ENCODE measurements at places on chromosomes 2 and 18.

GRCh38 chr18:46427216-46427995 lies 229.6 kb downstream of the LOXHD1 start:
- H3K4me1 ChIP-seq, result peaks cover 14% of the 10 kb centered on the region
- no peaks in the 10 kb centered on the region for H3K36me3 ChIP-seq
- no peaks in the 10 kb centered on the region for H3K27me3 ChIP-seq
- H3K27ac ChIP-seq, result no peak overlapping the region

GRCh38 chr2:20992201-20992711 lies 51.6 kb downstream of the APOB start:
- no peak for DNase-seq
- no peak overlapping the region for H3K27ac ChIP-seq
- peaks cover 2% of the 10 kb centered on the region for H3K4me1 ChIP-seq
- H3K36me3 ChIP-seq, result no peaks in the 10 kb centered on the region
- no peak overlapping the region for H3K4me3 ChIP-seq
- no peaks in the 10 kb centered on the region for H3K27me3 ChIP-seq

- no peaks in the 10 kb centered on the region for H3K4me1 ChIP-seq
- DNase-seq, result peak; percentile 24
- no peaks in the 10 kb centered on the region for H3K36me3 ChIP-seq
- no peak overlapping the region for H3K4me3 ChIP-seq
- no peak overlapping the region for H3K27ac ChIP-seq
These were observed 215.1 kb upstream of the TRIB2 start for GRCh38 chr2:12501469-12502158.

GRCh38 chr2:232457121-232458011 lies 1.4 kb downstream of the ALPI start:
- no peak overlapping the region for H3K27ac ChIP-seq
- no peaks in the 10 kb centered on the region for H3K27me3 ChIP-seq
- no peaks in the 10 kb centered on the region for H3K4me1 ChIP-seq
- no peaks in the 10 kb centered on the region for H3K36me3 ChIP-seq

GRCh38 chr2:96698221-96698861 lies 41.5 kb downstream of the LMAN2L start:
- no peak overlapping the region for H3K27ac ChIP-seq
- H3K4me1 ChIP-seq, result no peaks in the 10 kb centered on the region
- no peak for DNase-seq
- no peaks in the 10 kb centered on the region for H3K27me3 ChIP-seq
- no peak overlapping the region for H3K4me3 ChIP-seq
- no peaks in the 10 kb centered on the region for H3K36me3 ChIP-seq

- H3K4me1 ChIP-seq, result peaks cover 13% of the 10 kb centered on the region
- H3K4me3 ChIP-seq, result no peak overlapping the region
- no peak overlapping the region for H3K27ac ChIP-seq
- no peak for DNase-seq
- no peaks in the 10 kb centered on the region for H3K27me3 ChIP-seq
These were observed 101.8 kb upstream of the FZD5 start for GRCh38 chr2:207871506-207871905.

DNA sequence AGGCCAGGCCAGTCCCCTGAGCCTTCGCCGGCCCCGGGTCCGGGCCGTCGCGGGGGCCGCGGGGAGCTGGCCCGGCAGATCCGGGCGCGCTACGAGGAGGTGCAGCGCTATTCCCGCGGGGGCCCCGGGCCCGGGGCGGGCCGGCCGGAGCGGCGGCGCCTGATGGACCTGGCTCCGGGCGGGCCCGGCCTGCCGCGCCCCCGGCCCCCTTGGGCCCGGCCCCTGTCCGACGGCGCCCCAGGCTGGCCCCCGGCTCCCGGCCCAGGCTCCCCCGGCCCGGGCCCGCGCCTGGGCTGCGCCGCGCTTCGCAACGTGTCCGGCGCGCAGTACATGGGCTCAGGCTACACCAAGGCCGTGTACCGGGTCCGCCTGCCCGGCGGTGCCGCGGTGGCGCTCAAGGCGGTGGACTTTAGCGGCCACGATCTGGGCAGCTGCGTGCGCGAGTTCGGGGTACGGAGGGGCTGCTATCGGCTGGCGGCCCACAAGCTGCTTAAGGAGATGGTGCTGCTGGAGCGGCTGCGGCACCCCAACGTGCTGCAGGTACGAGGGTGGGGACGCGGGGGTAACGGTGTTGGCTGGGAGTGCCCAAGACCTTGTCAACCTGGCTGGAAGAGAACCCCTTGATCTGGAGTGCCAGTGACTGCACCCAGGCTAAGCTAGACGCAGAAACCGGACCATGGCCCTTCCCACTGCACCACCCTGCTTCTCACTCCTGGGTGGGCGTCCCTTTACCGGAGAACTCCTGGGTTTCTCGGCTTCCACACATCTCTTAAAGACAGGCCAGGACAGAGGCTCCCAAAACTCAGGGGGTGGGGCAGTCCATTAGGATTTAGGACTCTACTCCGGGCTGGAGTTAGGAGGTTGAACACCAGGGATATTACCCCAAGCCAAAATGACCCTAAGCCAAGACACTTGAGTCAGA lies 739 bp downstream of the PKDCC start:
- H3K27me3 ChIP-seq, result no peaks in the 10 kb centered on the region
- peak overlapping the region; percentile 94 for H3K27ac ChIP-seq
- peaks cover 43% of the 10 kb centered on the region for H3K4me1 ChIP-seq
- DNase-seq, result peak; percentile 31
- no peaks in the 10 kb centered on the region for H3K36me3 ChIP-seq
- H3K4me3 ChIP-seq, result peak overlapping the region; percentile 95

DNA sequence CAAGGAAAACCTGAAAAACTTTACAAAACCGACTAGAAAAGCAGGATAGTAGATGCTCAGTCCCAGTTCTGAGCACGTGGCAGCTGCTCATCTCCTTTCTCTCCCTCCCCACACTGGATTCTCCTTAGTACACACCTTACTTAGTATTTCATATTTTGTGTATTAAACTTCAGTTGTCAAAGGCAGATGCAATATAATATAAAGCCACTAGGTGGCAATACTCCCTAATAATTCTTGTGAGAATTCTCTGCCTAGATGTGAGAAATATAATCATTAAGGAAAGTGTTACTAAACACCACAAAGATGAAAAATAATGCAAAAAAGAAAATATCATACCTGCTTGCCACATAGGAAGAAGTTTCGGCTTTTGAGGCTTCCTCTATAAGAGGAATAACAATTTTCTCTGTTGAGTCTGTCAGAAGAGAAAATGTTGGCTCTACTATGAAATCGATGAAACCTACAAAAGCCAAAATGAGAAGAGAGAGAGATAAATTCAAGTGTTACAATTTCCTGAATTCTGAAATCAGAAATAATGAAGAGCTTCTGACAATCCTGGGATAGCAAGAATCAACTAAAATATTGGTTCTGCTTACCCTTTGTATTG lies 200.6 kb downstream of the PPP1R1C start:
- no peak overlapping the region for H3K27ac ChIP-seq
- no peak overlapping the region for H3K4me3 ChIP-seq
- no peak for DNase-seq
- no peaks in the 10 kb centered on the region for H3K4me1 ChIP-seq
- no peaks in the 10 kb centered on the region for H3K36me3 ChIP-seq
- no peaks in the 10 kb centered on the region for H3K27me3 ChIP-seq

All from psoas muscle (tissue), 8 donors.